ENCODE measurements at places on chromosomes 1 and 21. TPM values are rescaled to one million over a fixed set of nuclear protein-coding genes. Genes with fewer than 3 reads are reported as not detected.

Gene FMO4
- 0.45 TPM for total RNA-seq

Gene DHRS3
- 42.4 TPM for total RNA-seq

Gene TPTE
- total RNA-seq = not detected

Gene CXADR
- 12.0 TPM for total RNA-seq

Gene APOBEC4
- total RNA-seq = not detected

Gene CLDN17
- not detected for total RNA-seq

Gene ETV3L
- not detected for total RNA-seq

Gene RGS8
- total RNA-seq = not detected

Gene NUP210L
- total RNA-seq = not detected

Gene YBEY
- total RNA-seq = 30.1 TPM

Gene TXLNA
- total RNA-seq = 26.5 TPM

Gene AADACL4
- not detected for total RNA-seq

Gene KCNE2
- total RNA-seq = not detected

Gene SPRR2B
- not detected for total RNA-seq

Gene HEYL
- total RNA-seq = 3.0 TPM

Gene DPYD
- 1.8 TPM for total RNA-seq

Gene CACHD1
- total RNA-seq = 1.4 TPM

Gene FMOD
- not detected for total RNA-seq

Gene BRDT
- not detected for total RNA-seq

Gene CATSPERE
- not detected for total RNA-seq

Gene C1orf87
- total RNA-seq = not detected

Gene CYP4X1
- total RNA-seq = not detected

Gene IL6R
- 25.7 TPM for total RNA-seq

Gene ROR1
- total RNA-seq = 10.7 TPM

Gene RGS4
- not detected for total RNA-seq

Gene LENEP
- total RNA-seq = not detected

Gene CFAP141
- total RNA-seq = not detected

Gene CD247
- 0.21 TPM for total RNA-seq

Gene MAN1C1
- total RNA-seq = 0.21 TPM

Gene RNF223
- total RNA-seq = 0.14 TPM

Gene SPRR5
- not detected for total RNA-seq

Gene CLCA4
- not detected for total RNA-seq

Gene C1orf56
- total RNA-seq = 8.6 TPM

Gene PDPN
- not detected for total RNA-seq

Gene CD84
- total RNA-seq = not detected

Gene IQCC
- total RNA-seq = 2.0 TPM

Gene TMEM200B
- 0.18 TPM for total RNA-seq

Gene GBP7
- total RNA-seq = not detected

Gene ZNF672
- 19.0 TPM for total RNA-seq

Gene SCMH1
- total RNA-seq = 13.9 TPM

Gene FLG
- 0.02 TPM for total RNA-seq

Gene PRRX1
- 0.02 TPM for total RNA-seq

Gene KHDRBS1
- total RNA-seq = 131 TPM

Gene SLC45A1
- 7.0 TPM for total RNA-seq

Gene CFHR2
- not detected for total RNA-seq

Gene KDF1
- total RNA-seq = 0.12 TPM

Gene VASH2
- total RNA-seq = 3.4 TPM

Gene GBP5
- total RNA-seq = 0.05 TPM
